T-helper 2 cell (primary cell): ENCODE measurements at places on chromosomes 16 and 17.

GRCh38 chr16:87819282-87819681 lies 50.0 kb downstream of the SLC7A5 start:
- DNase-seq, result no peak

DNA sequence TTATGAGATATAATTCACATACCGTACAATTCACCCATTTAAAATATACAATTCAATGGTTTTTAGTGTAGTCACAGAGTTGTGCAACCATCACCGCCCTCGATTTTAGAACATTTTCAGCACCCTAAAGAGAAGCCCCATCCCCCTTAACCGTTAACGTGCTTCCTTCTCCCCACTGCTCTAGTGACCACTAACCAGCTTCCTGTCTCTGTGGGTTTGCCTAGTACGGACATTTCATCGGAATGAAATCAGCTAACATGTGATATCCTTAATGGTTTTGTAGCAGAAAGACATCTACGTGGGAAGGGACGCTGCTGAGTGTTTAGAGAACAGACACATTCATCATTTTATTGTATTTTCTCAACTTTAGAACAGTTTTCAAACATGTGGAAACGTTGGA lies 80.8 kb upstream of the HSBP1 start:
- no peak for DNase-seq

- DNase-seq, result no peak
Observed at GRCh38 chr16:5730783-5731182, 633.2 kb upstream of the EEF2KMT start.

GRCh38 chr17:9054126-9054975 lies 33.0 kb downstream of the NTN1 start:
- no peak for DNase-seq

- no peak for DNase-seq
Observed at GRCh38 chr17:41657936-41658335, 30.7 kb upstream of the EIF1 start.

DNA sequence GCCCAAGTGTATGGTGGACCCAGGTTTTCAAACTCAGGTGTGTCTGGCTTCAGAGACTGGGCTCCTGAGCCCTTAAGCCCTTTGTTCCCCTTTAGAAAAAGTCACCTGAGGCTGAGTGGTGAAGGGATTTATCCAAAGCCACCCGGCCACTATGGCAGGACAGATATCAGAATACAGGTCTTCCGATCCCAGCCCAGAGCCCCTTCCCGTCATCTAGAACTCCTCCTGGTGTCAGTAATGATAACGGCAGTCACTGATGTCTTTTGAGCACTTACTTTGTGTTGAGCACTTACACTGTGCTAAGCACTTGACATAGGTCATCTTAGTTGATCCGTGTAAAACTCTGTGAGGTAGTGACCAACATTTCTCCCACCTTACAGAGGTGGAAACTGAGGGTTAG lies 16.6 kb downstream of the NOD2 start:
- no peak for DNase-seq
